Fibroblast of mammary gland (primary cell): ENCODE measurements at places on chromosomes 16 and 17.

DNA sequence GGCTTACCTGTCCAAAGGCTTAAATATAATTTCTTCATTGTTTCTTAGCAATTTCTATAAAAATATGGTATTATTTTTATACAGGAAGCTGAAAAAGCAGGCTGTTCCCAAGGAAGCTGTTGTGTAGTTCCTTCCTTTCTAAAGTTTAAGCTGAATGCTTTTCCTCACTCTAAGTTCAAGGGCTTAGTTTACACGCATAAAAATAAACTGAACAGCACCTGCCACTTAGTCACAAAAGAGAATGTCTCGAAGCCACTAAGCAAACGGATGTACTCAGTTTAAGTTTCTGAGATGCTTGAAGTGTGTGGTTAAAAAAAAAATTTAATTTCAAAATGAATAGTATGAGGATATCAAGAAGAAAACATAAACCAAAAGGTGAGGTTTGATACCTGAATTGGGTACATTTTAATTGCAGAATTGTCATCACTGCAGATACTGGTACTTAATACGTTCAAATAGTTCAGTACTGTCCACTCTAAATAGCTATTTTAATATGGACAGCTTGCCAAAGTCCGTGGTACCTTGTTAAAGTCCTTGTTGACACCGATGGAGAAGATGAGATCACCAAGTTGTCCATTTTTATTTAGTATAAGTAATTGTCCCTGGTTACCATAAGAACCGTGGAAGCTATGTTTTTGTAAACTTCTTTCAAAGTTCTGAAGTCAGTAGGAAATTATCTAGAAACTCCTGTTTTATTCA, 38.1 kb downstream of the MRTFB start:
- no peak for DNase-seq

DNA sequence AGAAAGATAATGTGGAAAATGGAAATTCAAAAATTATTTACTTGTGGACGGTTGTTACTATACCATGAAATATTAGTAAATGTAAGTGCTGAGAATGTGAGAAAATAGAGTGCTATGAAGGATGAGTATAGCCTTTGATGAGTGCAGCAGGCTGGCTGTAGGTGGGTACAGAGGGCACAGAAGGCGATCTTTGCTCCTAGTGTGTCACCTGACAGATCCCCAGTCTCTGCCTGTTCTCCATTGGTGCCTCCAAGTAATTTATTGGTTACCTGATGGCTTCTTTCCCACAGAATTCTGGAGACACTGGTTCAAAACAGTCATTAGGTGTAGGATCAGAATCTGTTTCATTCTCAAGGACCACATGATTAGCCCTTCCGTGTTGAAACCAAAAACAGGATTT, 28.9 kb downstream of the ABCA9 start:
- DNase-seq: no peak

DNA sequence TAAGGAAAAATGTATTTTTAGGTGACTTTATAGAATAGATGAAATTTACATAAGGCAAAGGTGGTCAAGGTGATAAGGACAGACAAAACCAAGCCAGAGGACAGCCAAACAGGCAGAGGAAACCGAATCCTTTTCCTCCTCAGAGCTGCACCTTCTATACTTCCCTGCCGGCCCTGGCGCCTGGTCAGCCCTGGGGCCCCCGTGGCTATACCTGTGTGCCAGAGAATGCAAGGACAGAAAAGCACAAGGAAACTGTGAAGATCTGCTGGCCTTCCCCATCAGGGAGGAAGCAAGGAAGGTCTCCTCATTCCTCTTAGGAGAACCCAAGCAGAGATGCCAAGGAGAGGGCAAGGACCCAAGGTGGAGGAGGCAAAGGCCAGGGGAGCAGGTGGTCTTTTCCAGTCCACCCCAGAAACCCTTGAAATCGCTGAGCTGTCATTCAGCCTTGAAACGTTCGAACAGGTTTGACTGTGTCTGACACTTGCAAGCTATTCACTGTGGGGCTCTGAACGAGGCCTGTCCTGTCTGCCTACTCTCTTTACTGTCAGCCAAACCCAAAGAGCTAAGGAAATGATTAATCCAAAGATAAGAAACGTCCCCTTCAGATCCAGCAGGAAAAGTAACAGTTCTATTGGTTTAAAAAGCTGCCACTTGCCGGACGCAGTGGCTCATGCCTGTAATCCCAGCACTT, 114.4 kb downstream of the XYLT1 start:
- DNase-seq: no peak

GRCh38 chr17:7818746-7819645, 15.0 kb upstream of the KDM6B start:
- DNase-seq: no peak

- peak; percentile 63 for DNase-seq
Measured at GRCh38 chr17:48470388-48471034, 40.5 kb upstream of the SKAP1 start.

- peak; percentile 88 for DNase-seq
Measured at GRCh38 chr17:67431249-67432015, 54.4 kb downstream of the PITPNC1 start.

DNA sequence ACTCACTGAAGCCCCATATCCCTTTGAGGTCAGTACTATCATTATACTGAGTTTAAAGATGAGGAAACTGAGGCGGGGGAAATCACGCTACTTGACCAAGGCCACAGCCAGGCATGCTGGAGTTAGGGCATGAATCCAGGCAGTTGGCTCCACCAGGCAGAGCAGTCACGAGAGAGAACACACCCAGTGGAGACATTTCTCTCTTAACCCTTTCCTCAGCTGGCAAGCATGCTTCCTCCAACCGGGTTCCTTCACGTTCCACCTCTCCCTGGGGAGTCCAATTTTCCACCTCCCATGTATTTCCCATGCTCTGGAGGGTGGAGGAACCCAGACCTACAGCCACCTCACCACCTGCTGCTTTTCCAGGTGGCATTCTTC, 32.8 kb downstream of the VAC14 start:
- DNase-seq: peak; percentile 18

DNA sequence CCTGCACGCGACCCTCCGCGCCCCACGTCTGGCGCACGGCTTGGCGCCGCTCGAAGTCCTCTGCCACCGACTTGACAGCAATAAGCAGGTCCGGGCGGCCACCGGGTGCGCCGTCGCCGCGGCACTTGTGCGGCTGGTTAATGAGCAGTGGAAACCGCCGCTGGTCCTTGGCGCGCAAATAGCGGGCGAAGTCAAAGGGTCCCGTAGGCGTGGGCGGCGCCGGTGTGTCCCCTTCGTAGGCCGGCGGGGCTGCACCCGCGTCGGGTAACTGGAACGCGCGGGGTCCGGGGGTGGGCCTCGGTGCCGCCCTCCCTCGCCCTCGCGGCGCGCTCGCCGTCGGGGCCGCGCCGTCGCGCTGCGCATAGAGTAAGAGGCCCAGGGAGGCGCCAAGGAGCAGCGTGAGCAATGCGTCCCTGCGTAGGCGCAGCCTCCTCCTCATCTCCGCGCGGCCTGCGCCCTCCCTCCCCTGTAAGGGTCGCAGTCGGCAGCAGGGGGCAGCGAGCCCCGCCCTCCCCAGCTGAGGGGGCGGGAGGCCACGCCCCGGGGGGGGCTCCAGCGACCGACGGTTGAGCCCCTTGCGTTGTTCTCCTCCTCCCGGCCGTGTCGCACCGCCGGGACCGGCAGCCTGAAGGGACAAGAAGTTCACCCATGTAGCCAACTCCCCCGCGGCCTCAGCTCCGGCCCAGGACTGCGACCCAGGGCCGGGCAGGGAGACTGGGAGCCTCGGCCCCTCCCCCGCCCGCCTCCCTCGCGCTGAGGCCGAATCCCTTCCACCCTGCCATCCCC, 558 bp downstream of the B3GNT9 start:
- DNase-seq: peak; percentile 80

DNA sequence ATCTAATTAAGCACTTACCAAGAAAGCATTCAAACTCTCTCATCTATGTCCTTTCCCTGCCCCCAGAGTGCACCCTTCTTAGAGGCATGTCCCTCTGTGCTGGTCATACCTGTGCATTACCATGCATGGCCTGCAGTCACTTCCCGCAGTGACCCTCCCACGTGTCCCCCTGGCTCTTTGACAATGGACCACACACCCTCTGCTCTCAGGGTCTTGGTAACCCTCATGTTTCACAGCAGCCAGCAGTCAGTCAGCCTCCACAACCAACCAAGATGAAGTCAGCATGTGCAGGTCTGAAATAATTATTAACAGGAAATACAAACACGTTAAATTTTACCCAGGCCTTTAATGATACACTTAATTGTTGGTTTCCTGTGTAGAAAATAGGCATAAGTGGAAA, 10.1 kb downstream of the KRT33A start:
- no peak for DNase-seq

- DNase-seq: peak; percentile 90
Measured at GRCh38 chr17:81512562-81513371, at the start of gene ACTG1. Gene ACTG1, minus strand, starts transcription at chr17:81512799. Its CDS starts 445 bp downstream, at chr17:81512354.

DNA sequence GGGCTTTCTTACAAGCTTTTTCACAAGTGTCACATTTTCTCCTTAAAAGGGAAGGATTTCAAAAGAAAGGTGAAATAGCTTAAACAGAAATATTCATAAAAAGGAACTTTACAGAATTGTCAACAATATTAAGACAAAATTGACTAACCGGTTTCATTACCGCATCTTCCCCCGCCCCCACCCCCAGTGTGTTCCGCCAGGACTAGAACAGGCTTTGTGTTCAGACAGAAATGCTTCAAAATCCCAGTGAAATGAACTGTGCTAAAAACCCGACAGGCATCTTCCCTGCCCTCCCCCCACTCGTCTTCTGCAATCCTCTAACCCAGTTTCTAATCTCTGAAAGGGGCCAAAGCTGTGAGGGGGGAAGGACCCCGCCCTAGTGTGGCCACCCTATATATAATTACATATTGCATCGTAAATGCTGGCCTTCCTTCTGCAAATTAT, 990 bp upstream of the ROGDI start:
- DNase-seq: no peak

- peak; percentile 73 for DNase-seq
Measured at GRCh38 chr16:3187798-3188674, at the start of gene OR1F1. Gene OR1F1, plus strand, starts transcription at chr16:3188204.

GRCh38 chr16:85245307-85246172, 133.3 kb upstream of the CIBAR2 start:
- peak; percentile 72 for DNase-seq

DNA sequence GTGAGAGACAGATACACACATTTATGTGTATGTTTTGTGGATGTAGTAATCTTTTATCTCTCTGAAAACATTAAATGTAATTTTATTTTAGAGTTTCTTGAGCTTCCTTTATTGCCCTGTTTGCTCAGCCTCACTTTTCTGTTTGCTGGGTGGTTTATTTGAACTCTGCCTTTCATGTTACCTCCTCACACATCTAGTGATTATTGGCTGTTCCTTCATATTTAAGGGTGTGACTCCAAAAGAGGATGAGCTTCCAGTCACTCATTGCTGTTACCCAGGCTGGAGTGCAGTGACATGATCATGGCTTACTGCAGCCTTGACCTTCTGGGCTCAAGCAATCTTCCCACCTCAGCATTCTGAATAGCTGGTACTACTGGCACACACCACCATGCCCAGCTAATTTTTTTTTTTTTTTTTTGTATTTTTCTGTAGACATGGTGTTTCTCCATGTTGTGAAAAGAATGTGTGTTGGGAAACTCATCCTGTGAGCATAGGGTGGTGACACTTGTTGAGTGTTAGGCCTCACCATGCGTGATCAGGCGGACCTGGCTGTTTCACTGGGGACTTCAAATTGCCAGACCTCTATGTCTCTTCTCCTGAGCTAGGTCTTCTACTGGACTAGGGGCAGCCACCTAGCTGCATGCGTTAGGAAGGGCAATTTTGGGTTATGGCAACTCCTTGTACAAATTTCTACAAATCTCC, 37.8 kb downstream of the GOSR1 start:
- DNase-seq: no peak

GRCh38 chr16:24729951-24730815, 732 bp downstream of the TNRC6A start:
- DNase-seq: peak; percentile 32

- no peak for DNase-seq
Measured at GRCh38 chr17:52957411-52957810, 798.9 kb upstream of the CA10 start.

DNA sequence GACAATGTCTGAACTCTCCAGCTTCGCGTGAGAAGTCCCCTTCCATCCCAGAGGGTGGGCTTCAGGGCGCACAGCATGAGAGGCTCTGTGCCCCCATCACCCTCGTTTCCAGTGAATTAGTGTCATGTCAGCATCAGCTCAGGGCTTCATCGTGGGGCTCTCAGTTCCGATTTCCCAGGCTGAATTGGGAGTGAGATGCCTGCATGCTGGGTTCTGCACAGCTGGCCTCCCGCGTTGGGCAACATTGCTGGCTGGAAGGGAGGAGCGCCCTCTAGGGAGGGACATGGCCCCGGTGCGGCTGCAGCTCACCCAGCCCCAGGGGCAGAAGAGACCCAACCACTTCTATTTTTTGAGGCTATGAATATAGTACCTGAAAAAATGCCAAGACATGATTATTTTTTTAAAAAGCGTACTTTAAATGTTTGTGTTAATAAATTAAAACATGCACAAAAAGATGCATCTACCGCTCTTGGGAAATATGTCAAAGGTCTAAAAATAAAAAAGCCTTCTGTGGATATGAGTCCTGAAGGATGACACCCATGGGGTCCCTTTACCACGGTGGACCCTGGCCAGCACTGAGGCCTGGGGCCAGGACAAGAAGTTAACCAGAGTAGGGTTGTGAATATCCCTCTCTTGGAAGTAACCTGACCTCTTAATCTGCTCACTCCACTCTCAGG, 10.5 kb upstream of the ITGAD start:
- DNase-seq: peak; percentile 45

DNA sequence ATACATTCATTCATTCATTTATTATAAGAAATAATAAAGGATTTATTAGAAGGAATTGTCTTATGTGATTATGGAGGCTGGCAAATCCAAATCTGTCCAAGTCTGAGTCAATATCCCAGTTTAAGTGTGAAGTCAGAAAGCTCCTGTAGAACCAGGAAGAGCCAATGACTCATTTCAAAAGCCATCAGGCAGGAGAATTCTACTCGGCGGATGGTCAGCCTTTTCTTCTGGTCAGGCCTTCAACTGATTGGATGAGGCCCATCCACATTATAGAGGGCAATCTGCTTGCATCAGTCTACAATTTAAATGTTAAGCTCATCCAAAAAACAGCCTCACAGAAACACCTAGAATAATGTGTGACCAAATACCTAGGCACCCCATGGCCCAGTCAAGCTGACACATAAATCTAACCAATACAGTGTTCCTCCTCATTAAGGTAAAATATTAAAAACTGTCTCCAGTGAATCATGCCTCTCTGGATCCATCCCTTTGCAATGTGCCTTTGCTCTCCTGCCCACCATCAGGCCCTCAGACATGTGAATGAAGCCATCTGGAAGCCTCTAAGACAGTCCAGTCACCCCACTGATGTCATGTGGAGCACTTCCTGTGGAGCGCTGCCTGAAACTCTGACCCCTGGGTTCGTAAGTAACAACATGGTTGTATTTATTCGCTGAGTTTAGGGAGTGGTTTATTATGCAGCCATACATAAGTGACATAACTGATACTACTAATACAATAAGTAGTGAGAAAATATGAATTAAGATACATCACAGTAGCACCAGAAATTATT, 69.2 kb upstream of the WSB1 start:
- DNase-seq: peak; percentile 56

DNA sequence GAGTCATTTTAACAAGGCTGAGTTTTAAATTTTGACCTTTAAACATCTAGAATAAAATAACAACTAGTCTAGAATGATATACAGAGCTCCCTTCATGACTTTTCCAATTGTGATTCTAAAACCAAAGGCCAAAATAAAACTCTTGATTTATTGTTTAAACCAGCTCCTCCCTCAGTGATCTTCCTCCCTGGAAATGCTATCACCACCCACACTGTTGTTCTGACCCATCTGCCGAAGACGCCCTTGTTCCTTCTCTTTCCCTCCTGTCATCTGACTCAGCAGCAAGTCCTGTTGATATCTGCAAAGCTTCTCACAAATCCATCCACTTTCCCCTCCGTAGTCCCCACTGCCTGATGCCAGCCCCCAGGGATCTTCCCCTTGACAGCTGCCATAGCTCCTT, 231.6 kb upstream of the DYNLRB2 start:
- DNase-seq: peak; percentile 40
